ENCODE measurements at places on chromosomes 13 and 19.

DNA sequence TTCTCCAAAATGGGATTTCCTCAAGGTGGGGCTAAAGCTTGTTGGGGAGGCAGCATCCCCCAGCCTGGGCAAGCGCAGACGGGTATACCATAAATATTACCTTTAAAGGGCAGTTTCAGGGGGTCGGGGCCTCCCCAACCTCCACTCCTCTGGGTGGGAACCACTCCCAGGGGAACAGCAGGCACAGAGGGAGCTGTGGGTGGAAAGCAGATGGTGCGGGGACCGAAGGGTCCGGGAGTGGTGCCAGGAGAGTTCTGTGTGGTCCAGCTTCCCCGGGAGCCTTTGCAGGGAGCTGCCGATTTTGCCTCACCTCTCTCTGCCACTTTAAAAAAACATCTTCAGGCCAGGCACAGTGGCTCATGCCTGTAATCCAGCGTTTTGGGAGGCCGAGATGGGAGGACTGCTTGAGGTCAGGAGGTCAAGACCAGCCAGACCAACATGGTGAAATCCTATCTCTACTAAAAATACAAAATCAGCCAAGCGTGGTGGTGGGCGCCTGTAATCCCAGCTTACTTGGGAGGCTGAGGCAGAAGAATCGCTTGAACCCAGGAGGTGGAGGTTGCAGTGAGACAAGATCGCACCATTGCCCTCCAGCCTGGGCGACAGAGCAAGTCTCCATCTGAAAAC lies 5.5 kb downstream of the MAST3 start:
- no peak for DNase-seq

- no peak for DNase-seq
Measured at GRCh38 chr13:109718726-109719125, 67.7 kb downstream of the IRS2 start.

DNA sequence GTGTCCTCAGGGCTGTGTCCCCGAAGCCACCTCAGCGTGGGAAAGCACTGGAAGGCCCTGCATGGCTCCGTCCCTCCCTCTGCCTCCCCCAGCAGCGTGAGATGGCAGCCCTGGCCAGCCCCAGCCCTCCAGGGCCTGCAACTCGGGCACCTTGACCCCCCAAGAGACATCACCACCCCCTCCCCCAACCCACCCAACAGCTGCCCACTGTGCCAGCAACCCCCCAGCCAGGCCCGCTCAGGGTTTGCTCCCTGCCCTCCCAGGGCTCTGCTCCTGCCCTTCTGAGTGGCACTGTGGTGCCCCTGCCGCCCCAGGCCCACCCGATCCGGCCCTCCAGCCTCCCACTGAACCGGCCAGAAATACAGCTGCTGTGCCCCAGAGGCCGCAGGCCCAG lies 1.5 kb upstream of the ASPDH start:
- DNase-seq = no peak

- no peak for DNase-seq
Measured at GRCh38 chr13:59319276-59319675, 844.5 kb downstream of the DIAPH3 start.

DNA sequence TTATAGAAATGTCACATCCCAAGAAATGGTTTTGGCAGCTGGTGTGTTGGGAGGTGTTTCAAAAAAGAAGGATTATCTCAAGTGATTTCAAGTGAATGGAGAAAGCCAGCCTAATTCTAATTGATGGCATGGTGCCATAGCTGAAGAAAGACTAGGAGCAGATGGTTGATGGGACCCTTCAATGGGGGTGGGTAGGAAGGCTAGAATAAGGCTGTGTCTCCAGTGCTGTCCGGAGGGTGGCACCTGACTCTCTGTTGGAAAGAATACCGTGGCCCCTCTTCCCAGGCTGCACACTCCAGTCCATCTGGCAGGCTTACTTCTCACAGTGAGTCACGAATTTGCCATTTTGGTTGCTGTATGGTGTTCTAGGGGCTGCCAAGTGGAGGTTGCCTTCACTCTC lies 51.0 kb upstream of the GPR12 start:
- DNase-seq = no peak
